ENCODE measurements at places on chromosomes 4 and X.

GRCh38 chr4:109708990-109709389, 5.7 kb upstream of the CASP6 start:
- DNase-seq, result no peak

DNA sequence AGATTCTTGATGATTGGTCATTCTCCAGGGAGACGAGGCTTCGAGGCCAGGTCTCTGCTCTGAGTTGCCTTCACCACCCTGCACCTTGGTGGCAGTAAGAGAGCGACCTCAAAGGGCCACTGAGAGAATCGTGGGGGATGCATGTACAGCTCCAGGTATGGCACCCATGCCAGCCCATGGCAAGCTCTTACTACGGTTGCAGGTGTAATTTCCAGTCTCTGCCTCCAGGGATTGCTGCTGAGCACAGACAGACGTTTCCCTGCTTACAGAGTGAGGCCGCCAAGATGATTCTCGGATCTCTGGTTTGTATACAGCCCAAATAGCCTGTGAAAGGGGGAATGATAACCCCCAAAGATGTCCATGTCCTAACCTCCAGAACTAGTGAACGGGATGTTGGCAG, 16.3 kb upstream of the DRD5 start:
- DNase-seq, result no peak

GRCh38 chrX:1138476-1139184, 73.8 kb downstream of the CRLF2 start:
- DNase-seq, result no peak

- no peak for DNase-seq
Measured at GRCh38 chr4:84965553-84966381, 723 bp downstream of the WDFY3 start.

DNA sequence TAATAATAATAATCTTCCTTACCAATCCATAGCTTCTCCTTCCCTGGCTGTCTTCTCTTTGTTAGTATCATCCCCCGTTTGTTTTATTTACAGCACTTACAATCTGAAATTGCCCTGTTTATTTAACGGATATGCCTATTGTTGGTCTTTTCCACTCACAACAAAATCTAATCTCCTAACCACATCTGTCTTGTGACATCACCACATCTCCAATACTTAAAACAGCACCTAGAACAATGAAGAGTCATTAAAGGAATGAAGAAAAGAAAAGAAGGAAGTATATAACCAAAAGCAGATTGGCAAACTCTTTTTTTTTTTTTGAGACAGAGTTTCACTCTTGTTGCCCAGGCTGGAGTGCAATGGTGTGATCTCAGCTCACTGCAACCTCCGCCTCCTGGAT, 38.7 kb upstream of the JADE1 start:
- no peak for DNase-seq
